ENCODE measurements at places on chromosomes 6 and 20.

DNA sequence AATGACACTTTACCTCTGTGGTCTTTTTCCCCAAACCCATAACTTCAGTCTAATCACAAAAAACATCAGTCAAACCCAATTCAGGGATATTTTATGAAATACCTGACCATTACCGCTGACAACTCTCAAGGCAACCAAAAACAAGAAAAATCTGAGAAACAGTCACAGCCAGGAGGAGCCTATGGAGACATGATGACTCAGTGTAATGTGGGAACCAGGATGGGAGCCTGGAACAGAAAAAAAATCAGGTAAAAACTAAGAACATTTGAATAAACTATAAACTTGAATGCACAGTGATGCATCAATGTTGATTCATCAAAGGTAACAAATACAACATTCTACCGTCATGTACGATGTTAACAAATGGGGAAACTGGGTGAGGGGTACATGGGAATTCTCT lies 84.1 kb upstream of the TSHZ2 start:
- no peak for DNase-seq

- DNase-seq, result peak; percentile 42
These were observed 5.1 kb downstream of the HLA-C start for GRCh38 chr6:31266567-31267360.

DNA sequence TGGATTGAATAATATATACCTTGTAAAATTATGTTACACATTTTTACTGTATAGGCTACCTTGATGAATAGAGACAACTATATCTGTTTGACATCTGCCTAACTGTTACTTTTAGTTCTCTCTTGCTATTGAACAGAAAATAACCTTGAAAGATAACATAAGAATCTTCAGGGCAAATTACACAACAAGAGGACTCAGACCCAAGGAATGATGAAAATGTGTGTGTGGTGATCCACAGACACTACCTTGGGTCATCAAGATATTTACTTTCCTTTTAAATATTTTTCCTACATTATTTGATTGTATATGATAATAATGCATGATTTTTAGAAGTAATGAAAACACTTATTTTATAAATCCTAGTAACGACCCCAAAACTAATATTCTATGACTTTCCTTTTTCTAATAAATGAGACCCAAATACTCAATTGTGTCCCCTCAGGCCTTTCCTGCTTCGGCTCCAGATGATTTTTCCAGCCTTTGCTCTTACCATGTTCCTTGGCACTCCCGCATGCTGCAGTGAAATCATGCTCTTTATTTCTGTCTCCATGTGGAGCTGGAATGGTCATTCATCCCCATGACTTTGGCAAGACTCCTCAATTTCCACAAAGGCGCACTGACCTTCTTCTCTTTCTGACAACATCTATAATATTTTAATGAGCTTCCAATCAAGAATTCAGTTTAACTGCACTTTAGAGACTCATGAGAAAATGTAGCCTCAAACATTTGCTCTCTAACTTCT lies 187.6 kb downstream of the EPM2A start:
- DNase-seq, result no peak

GRCh38 chr20:63521602-63522001 lies 1.0 kb downstream of the PPDPF start:
- no peak for DNase-seq

DNA sequence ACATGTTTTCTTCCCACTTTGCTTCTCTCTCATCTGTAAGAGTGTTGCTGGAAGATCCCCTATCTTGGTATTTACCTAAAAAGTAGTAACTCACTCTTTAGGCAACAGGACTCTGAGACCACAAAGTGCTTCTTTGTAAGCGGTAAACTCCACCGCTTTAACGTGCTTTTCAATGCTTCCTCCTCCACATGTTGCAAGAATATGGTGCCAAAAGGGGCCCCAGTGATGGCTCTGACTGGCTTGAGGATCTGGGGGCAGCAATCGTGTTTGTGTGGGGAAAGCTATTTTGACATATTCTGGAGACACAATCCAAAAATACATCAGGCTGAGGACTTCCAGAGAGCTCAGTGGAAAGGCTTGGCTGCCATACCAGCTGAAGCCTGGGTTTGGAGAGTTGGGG lies 12.4 kb upstream of the CPNE5 start:
- DNase-seq, result no peak

GRCh38 chr6:24273096-24273870 lies 84.6 kb downstream of the DCDC2 start:
- DNase-seq, result no peak
